ENCODE measurements at places on chromosomes 7 and 10.

- no peak for DNase-seq
Observed at GRCh38 chr10:85604136-85604725, 762.4 kb downstream of the GRID1 start.

- no peak for DNase-seq
Observed at GRCh38 chr7:43535810-43536585, 46.9 kb upstream of the STK17A start.

GRCh38 chr7:83908526-83908925 is 259.6 kb upstream of the SEMA3E start:
- DNase-seq: no peak

GRCh38 chr7:151399906-151400305 is 9.9 kb downstream of the WDR86 start:
- DNase-seq: no peak

- DNase-seq: no peak
Observed at GRCh38 chr7:66502230-66503035, 126.2 kb upstream of the KCTD7 start.

GRCh38 chr7:158821171-158822031 is 7.9 kb downstream of the ESYT2 start:
- DNase-seq: no peak

DNA sequence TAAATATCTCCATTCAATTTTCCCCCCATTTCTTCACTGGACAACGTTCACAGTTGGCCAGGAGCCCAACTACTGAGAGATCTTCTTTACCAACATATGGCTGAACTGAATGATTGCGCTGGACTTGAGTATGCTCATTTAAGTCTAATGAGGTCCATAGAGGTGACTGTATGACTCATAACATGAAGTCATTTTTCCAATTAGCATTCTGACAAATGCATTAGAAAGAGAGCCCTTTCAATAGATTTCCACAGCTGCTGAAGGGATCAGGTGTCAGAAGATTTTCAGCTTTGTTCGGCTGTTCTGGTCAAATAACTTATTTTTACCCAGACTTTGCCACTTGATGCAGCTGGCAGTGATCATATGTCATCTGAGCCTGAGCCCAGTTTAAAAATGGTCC is 438.0 kb downstream of the ETV1 start:
- peak; percentile 51 for DNase-seq

GRCh38 chr7:12619461-12620069 is 49.0 kb downstream of the SCIN start:
- no peak for DNase-seq

DNA sequence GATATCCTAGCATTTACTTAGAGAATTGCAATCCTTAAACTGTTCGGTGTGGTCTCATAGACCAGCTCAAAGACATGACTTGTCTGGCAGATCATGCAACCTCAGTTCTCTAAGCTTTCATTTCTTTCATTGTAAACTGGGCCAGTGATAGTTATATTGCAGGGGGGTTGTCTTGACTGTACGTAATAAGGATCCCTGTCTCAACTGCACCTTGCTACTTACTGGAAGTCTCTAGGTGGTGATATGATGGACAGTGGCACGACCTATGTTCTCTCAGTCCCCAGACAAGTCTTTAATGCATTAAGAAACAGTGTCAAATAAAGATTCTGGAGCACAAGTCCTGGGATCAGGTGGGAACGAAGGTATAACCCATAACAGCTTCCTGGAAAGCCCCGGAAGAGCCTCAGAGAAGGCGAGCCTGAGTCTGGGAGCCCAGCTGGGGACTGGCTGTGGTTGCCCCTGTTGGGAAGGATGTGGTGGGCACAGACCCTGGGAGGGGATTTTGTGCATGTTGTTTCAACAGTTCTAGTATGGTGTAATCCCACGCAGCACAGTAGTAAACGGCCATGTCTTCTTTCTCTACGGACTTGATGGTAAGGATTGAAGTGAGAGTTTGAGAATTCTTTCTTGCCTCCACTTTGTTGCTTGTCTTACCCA is 26.0 kb upstream of the TARP start:
- no peak for DNase-seq

DNA sequence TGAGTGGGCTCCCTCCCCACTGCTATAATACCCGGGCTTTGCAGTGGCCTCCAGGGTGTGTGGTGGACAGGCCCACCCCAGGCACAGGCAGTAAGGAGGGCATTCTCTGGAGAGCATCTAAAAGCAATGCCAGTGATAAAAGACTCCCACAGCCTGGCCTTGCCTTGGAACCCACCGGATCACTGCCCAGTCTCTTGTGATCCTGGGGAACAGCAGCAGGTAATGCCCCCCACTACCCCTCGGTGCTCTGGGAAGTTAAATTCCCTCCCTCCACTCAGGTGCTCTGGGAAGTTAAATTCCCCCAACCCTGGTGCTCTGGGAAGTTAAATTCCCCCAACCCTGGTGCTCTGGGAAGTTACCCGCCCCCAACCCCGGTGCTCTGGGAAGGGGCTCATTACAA is 565.2 kb downstream of the TCERG1L start:
- no peak for DNase-seq

- peak; percentile 34 for DNase-seq
Observed at GRCh38 chr7:102439963-102440795, 6.8 kb downstream of the ORAI2 start.

GRCh38 chr10:121155742-121156474 is 304.7 kb downstream of the WDR11 start:
- DNase-seq: no peak

GRCh38 chr7:9776900-9777299 is 1196.8 kb upstream of the PHF14 start:
- DNase-seq: no peak

DNA sequence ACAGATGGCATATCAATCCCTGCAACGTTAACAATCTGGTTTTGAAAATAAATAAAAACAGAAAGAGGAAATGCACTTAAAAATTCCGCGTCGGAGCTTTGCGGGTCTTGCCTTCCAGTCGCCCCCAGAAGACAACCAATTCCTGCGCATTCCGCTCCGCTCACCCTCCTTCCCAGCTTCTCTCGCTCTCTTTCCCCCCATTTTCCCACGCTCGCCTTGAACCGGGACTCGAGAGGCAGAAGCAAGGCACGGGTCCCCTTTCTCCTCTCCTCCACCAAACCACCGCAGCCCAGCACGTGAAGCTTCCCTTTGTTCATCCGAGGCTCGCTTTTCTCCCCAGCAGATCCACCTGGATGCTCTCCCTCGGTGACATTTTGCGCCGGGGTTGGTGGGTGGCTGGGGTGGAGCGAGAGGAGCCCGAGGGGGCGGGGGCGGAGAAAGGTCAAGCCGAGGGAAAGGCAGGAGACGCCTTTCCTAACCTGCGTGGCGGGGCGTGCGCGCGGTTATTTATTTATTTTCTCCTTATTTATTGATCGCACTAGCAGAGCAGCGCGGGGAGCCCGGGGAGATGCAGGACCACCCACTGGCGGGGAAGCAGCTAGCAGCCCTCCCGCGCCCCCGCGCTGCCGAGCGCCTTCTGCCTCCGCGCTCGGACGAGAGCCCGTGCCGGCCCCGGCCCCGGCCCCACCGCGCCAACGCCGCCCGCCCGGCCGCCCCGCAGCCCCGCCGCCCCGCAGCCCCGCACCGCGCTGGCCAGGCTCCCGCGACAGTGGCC is at the start of gene KCND2:
TSS of gene KCND2 (plus strand) at position 475 of the 775 bp plus-strand sequence.
- DNase-seq: no peak

- no peak for DNase-seq
Observed at GRCh38 chr10:34061841-34062240, 727.4 kb upstream of the NRP1 start.

GRCh38 chr7:124162667-124163066 is 129.8 kb upstream of the TMEM229A start:
- no peak for DNase-seq

DNA sequence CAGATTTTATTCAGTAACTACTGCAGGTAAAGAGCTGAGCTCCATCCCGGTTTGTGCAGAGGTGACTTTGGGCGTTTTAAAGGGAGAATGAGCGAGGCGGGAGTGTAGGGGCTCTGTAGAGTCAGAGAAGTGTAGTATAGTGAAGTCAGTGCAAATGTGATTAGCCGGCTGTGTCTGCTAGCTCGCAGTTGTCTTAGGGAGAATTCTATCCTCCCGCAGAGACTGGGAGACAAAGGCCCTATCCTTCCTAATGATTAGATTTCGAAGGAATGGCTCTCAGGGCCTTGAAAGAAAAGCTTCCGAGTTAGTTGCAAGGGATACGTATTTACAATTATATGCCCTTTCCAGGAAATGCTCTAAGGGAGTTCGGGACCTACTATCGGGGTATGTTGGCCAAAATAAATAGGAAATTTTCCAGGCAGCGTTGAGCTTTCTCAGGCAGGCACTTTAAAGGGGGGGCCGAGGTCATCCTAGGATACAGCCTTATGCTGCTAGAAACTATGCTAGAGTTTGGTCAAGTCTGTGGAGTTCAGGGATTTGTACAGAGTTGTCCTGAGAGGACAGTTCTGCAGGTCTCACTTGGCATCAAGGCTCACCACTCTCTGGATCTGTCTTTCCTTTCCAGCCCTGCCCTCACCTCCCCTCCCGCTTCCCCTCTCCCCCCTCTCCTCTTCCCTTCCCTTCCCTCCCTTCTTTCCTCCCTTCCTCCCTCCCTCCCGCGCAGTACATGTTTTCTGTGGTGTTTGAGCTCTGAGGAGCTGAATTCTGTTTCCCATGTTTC is 825 bp downstream of the MRPL32 start:
- no peak for DNase-seq

- DNase-seq: no peak
Observed at GRCh38 chr7:139361523-139361922, 1.8 kb downstream of the LUC7L2 start.

DNA sequence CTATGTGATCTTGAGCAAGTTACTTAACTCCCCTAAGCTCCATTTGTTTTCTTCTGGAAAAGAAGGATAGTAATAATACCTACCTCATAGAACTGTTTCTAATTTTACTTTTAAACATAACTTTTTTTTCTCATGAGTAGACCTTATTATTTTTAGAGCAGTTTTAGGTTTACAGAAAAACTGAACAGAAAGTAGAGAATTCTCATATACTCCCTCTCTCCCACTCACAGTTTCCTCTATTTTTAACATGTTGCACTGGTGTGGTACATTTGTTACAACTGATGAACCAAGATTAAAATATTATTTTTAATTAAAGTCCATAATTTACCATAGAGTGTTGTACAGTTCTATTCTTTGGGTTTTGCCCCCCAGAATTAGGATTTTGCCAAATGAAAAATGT is 221.3 kb upstream of the CSTF2T start:
- no peak for DNase-seq

- DNase-seq: no peak
Observed at GRCh38 chr7:128044064-128044463, 12.8 kb upstream of the LRRC4 start.

DNA sequence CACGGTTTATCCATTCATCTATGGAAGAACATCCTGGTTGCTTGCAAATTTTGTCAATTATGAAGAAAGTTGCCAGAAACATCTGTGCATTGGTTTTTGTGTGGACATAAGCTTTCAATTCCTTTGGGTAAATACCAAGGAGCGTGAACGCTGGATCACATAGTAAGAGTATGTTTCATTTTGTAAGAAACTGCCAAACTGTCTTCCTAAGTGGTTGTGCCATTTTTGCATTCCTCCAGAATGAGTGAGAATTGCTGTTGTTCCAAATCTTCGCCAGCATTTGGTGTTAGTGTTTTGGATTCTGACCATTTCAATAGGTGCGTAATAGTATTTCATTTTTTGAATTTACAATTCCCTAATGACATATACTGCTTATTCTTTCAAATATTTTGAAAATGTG is 155.3 kb upstream of the FRMD4A start:
- no peak for DNase-seq

GRCh38 chr7:154638286-154638685 is 364.6 kb downstream of the PAXIP1 start:
- no peak for DNase-seq

- DNase-seq: no peak
Observed at GRCh38 chr10:21264271-21264670, 261.2 kb downstream of the SKIDA1 start.

DNA sequence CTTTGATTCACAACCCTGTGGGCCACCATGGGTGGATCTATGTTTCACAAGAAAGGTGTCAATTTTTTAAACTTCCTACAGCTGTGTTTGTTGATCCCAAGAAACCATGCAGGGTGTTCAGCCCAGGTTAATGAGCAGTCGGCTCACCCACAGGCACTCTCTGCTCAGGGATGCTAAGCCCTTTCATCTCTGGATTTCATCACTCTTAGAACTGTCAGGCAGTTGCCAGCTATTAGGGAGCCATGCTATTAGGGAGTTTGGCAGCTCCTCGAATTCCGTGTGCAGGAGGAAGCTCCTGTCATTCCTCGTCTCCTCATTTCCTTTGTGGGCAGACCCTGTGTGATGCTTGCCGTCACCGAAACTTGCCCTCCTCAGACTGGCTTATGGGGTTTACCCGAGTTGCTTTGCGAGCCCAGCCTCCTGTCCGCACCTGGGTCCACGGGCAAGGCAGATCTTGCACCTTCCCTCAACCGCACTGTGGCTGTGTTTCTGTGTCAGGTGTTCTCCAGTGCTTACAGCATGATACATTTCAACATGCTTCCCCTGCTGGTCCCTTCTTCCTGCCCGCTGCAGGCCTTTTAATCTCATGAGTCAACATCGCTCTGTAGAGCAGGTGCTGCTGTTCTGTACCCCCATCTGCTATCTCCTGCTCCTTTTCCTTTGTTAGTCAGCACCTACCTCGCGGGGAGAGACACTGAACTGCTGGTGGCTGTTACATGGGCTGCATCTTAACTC is 509.8 kb downstream of the SUGCT start:
- no peak for DNase-seq

- DNase-seq: no peak
Observed at GRCh38 chr7:99766484-99767099, 17.4 kb downstream of the CYP3A4 start.

- DNase-seq: no peak
Observed at GRCh38 chr7:333393-333764, 43.4 kb downstream of the FOXL3 start.

- no peak for DNase-seq
Observed at GRCh38 chr10:99466632-99467223, 36.3 kb upstream of the GOT1 start.

DNA sequence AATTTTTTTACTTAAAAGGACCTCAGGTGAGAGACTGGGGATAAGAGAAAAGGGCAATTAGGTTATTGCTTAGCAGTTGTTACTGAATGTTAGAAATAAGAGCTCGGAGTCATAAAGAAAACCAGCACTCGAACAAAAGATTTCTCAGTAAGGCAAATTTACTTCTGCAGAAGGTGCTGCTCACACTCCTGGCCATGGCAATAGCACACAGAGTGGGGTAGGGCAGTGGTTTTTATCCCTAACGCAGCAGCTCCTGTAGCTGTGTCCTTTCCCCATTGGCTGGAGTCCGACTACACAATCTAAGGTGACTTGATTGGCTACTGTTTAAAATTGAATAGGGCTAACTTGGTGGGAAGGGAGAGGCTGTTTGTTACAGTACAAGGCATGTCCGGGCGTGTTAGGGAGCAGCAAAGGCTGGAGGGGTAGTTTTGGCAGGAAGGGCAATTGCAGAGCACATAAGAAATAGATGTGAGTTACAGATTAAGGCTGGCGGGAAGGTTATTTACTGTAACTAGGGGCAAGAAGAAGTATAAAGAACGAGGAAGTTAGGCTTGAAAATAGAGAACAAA is 112.1 kb downstream of the AKR1D1 start:
- no peak for DNase-seq

- no peak for DNase-seq
Observed at GRCh38 chr10:44424957-44425356, 40.1 kb upstream of the CXCL12 start.

- DNase-seq: no peak
Observed at GRCh38 chr7:1555813-1556543, at the start of gene TMEM184A. Gene TMEM184A, minus strand, starts transcription at chr7:1556205. Its CDS starts 721 bp downstream, at chr7:1555484.

Data from retinal pigment epithelial cell (primary cell).